ENCODE measurements at places on chromosomes 12 and 14. TPM values are rescaled to one million over a fixed set of nuclear protein-coding genes. Genes with fewer than 3 reads are reported as not detected.

DNA sequence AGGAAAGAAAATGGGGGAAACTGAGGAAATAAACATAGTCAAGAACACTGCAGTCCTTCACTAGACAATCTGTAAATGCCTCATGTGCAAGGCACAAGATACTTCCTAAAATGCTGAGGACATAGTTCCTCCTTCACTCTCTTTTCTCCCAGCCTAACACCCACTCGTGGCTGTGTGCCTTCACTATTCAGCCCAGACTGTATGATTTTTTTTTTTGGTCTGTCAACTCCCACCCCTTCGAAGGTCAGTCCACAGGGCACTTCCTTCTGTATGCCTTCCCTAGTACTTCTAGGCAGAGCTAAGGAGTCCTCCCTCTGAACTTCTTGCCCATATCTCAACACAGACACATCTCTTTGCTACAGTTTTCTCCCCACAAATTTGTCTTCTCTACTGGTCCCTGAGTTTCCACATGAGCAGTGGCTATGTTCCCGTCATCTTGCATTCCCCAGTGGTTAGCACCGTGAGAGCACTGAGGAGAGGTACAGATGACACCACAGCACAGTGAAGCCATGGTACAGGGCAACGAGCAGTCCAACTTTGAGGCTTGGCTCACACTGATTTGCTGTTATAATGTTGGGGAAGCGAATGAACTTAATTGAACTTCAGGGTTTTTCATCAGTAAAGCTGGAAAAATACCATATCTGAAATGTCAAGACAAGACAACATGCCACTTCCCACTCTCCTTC, 24.1 kb upstream of the SYCP3 start:
- no peaks in the 10 kb centered on the region for H3K4me1 ChIP-seq
- peaks cover 77% of the 10 kb centered on the region for H3K36me3 ChIP-seq
- no peak overlapping the region for H3K27ac ChIP-seq
- H3K27me3 ChIP-seq, result no peaks in the 10 kb centered on the region
- H3K4me3 ChIP-seq, result no peak overlapping the region

DNA sequence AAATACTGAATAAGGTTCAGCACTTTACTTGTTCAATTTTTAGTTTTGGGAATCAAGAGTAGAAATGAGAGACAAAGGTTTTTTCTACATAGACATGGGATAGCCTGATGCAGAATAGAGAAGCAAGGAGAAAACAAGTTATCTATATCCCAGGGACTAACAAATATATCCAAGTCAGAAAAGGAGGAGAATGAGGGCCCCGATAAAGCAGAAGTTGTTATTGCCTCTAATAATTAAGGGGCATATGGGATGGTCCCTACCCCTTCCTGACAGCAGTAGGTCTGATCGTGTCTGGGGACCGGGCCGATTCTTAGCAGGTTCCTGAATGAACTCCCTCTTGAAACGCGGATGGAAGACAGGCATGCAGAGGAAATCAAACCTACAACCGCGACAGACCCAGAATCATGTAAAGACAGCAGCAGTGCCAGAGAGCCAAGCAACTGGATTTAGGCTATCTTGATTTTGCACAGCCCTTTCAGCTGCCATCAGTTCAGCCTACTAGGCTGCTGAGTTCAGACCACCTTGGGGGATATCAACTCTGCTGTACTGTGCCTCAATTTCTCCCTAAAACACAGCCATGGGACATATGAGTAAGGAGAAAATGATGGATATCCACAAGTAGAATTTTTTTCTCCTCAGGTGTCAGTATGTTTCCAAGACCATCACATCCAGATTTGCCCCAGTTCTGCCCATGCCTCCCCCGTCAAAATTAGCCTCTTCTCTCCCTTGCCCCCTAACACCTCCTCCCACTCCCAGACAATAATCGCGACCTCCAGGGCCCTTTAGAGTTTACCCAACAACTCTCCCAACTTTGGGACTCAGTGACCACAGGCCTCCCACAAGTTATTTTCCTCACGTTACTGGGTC, 706 bp downstream of the PRMT5 start:
- peaks cover 18% of the 10 kb centered on the region for H3K4me1 ChIP-seq
- H3K4me3 ChIP-seq, result peak overlapping the region; percentile 89
- no peaks in the 10 kb centered on the region for H3K27me3 ChIP-seq
- DNase-seq, result no peak

DNA sequence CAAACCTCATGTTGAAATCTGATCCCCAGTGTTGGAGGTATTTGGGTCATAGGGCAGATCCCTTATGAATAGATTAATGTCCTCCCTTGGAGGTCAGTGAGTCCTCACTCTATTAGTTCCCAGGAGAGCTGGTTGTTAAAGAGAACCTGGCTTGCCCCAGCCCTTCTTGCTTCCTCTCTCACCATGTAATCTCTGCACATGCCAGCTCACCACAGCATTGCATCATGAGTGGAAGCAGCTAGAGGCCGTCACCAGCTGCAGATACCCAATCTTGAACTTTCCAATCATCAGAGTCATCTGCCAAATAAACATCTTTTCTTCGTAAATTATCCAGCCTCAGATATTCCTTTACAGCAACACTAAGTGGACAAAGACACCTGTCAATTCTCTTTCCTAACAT, 161.8 kb upstream of the IGF1 start:
- H3K36me3 ChIP-seq, result no peaks in the 10 kb centered on the region
- H3K27ac ChIP-seq, result no peak overlapping the region
- H3K27me3 ChIP-seq, result no peaks in the 10 kb centered on the region

GRCh38 chr14:68966872-68967301, 12.2 kb downstream of the ACTN1 start:
- H3K4me3 ChIP-seq, result no peak overlapping the region
- H3K36me3 ChIP-seq, result no peaks in the 10 kb centered on the region
- no peaks in the 10 kb centered on the region for H3K27me3 ChIP-seq

DNA sequence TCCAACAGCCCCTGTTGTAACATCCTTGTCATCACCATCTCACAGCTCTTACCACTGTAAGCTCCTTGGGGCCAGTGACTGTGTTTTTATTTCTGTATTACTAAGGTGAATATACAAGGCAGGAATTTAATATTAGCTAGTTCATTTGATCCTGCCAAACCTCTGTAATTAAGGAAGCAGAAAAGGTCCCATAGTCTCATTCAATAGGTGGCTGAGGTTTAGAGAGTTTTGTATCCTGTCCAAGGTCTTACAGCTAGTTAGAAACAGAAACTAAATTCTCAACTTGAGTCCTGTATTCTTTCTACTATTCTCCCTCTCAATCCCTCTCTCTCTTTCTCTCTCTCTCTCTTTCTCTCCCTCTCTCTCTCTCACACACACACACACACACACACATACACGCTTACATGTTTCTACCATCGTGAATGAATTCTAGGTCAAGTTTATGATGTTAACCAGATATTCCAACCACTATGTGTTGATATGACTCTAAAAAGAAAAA, 543 bp upstream of the GLIPR1 start:
- peak overlapping the region; percentile 90 for H3K27ac ChIP-seq
- H3K4me1 ChIP-seq, result peaks cover 35% of the 10 kb centered on the region
- peak overlapping the region; percentile 84 for H3K4me3 ChIP-seq
- DNase-seq, result no peak
- peaks cover 15% of the 10 kb centered on the region for H3K36me3 ChIP-seq

DNA sequence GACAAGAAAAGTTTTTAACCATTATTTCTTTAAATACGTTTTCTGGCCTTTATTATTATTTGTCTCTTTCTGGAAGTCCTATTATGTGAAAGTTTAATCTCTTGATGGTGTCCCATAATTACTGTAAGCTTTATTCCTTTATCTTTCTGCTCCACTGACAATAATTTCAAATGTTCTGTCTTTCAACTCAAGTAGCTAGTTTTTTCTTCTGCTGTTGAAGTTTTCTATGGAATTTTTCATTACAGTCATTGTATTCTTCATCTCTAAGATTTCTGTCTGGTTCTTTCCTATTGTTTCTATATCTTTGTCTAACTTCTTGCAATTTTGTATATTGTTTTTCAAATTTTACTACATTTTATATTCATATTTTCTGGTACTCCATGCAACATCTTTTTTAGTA, 173.6 kb upstream of the MGAT4C start:
- H3K4me1 ChIP-seq, result no peaks in the 10 kb centered on the region
- no peaks in the 10 kb centered on the region for H3K36me3 ChIP-seq
- no peak overlapping the region for H3K4me3 ChIP-seq
- DNase-seq, result no peak

GRCh38 chr14:54854181-54854580, 48.4 kb downstream of the GCH1 start:
- H3K4me1 ChIP-seq, result peaks cover 8% of the 10 kb centered on the region
- no peaks in the 10 kb centered on the region for H3K27me3 ChIP-seq
- peak; percentile 14 for DNase-seq
- peaks cover 9% of the 10 kb centered on the region for H3K36me3 ChIP-seq
- H3K27ac ChIP-seq, result no peak overlapping the region
- H3K4me3 ChIP-seq, result no peak overlapping the region

GRCh38 chr12:25320123-25321006, 69.6 kb upstream of the KRAS start:
- peaks cover 11% of the 10 kb centered on the region for H3K4me1 ChIP-seq
- no peaks in the 10 kb centered on the region for H3K36me3 ChIP-seq
- H3K4me3 ChIP-seq, result no peak overlapping the region
- no peaks in the 10 kb centered on the region for H3K27me3 ChIP-seq

GRCh38 chr14:53461858-53462257, 308.7 kb upstream of the DDHD1 start:
- H3K27me3 ChIP-seq, result no peaks in the 10 kb centered on the region
- H3K4me1 ChIP-seq, result no peaks in the 10 kb centered on the region
- no peak for DNase-seq
- H3K36me3 ChIP-seq, result no peaks in the 10 kb centered on the region
- H3K4me3 ChIP-seq, result no peak overlapping the region
- H3K27ac ChIP-seq, result no peak overlapping the region

DNA sequence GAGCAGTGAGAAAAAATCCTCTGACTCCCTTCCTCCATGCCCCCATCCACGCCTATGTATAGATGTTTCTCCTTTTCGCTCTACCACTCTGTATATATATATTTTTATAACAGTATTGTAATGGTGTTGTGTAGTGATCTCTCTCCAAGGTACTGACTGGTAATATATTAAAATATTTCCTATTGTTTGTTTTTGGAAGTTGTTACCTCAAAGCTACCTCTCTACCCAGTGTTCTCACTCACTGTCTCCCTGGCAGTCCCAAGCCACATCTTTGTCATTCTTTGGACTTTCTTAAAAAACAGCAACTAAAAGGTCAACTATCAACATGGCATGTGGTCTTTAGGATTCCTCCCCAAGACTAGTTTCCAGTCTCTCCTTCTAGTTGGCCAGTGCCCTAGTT, 15.7 kb upstream of the RMST start:
- no peak overlapping the region for H3K4me3 ChIP-seq
- no peaks in the 10 kb centered on the region for H3K36me3 ChIP-seq
- DNase-seq, result no peak
- no peak overlapping the region for H3K27ac ChIP-seq
- H3K4me1 ChIP-seq, result no peaks in the 10 kb centered on the region

NAA30 gene
- 24.0 TPM for total RNA-seq

- peaks cover 7% of the 10 kb centered on the region for H3K4me1 ChIP-seq
- H3K27me3 ChIP-seq, result no peaks in the 10 kb centered on the region
- no peak for DNase-seq
- no peak overlapping the region for H3K4me3 ChIP-seq
These were observed 3.5 kb upstream of the CNIH1 start for GRCh38 chr14:54444681-54445080.

PAPLN gene
- 0.70 TPM for total RNA-seq

DNA sequence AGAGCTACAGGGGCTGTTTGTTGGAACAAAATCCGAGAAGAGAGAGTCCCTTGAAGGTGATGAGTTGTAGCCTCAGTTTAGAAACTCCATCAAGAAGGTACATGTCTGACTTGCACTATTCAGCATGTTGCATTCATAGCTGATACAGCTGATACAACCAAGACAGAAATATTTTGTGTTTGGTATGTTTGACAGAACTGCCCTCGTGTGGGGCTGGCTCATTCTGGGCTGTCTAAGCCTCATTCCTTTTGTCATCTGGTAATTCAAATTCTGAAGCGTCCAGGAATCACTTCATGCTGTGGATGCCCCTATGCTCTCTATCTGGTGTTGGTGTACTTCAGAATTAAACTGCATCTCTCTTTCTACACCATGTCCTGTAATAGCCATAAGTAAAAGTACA, 126.3 kb downstream of the ANO6 start:
- H3K27me3 ChIP-seq, result no peaks in the 10 kb centered on the region
- H3K4me1 ChIP-seq, result no peaks in the 10 kb centered on the region
- H3K27ac ChIP-seq, result no peak overlapping the region
- peaks cover 4% of the 10 kb centered on the region for H3K36me3 ChIP-seq
- DNase-seq, result no peak

DNA sequence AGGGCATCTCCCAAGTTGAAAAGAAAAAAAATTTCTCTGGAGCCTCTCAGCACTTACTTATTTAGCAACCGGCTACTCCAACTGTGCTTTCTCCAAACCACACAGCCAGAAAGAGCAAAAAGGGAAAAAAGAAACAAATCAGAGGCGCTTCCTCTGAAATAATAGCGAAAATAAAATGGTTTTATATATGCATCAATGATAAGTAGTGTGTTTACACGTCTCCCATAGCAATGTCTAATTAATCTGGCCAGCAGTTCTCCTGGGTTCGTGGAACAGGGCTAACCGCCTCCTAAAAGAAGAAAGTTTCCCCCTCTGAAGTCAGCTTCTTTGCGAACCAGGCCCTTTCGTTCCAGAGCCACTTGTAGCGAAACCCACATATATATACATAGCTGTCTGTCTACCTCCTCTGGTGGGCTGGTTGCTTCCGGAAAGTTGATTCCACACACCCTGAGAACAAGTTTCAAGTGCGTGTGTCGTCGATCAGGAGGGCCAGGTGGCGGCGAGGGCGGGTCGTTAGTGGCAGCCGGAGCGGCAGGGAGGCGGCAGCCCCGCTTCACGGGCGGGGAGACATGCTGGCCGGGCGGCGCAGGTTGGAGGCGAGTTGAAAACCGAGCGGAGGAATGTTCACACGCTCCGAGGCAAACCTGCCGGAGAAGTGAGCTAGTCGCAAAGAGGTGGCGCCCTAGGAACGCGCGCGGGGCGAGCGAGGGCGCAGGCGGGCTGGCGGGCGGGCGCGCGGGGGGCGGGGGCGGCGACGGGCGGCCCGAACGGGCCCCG, 2.7 kb downstream of the PTHLH start:
- H3K27me3 ChIP-seq, result peaks cover 57% of the 10 kb centered on the region
- DNase-seq, result no peak
- H3K4me1 ChIP-seq, result peaks cover 12% of the 10 kb centered on the region
- H3K36me3 ChIP-seq, result no peaks in the 10 kb centered on the region
- no peak overlapping the region for H3K4me3 ChIP-seq
- no peak overlapping the region for H3K27ac ChIP-seq

GRCh38 chr12:45458854-45459807, 243.2 kb downstream of the ANO6 start:
- H3K4me1 ChIP-seq, result no peaks in the 10 kb centered on the region
- no peaks in the 10 kb centered on the region for H3K36me3 ChIP-seq
- no peak for DNase-seq
- no peak overlapping the region for H3K4me3 ChIP-seq
- no peaks in the 10 kb centered on the region for H3K27me3 ChIP-seq

DNA sequence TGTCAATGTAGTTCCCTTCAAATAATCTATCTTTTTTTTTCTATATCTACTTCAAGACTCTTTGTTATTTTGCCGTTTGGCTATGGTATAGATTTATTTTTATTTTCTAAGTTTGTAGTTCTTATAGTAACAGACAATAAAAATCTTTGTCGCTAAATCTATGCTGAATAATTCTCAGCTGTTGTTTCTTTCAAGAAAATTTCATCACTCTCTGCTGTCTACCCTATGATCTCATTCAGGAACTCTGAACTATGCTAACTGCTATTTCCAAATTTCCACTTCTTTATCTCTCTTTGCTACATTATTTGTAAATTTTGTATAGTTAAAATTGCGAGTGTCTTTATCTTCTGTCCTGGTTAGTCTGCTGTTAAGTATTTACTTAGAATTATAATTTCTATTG, 353.6 kb downstream of the LRFN5 start:
- no peak overlapping the region for H3K27ac ChIP-seq
- H3K4me1 ChIP-seq, result no peaks in the 10 kb centered on the region
- no peaks in the 10 kb centered on the region for H3K27me3 ChIP-seq
- no peak overlapping the region for H3K4me3 ChIP-seq
- H3K36me3 ChIP-seq, result no peaks in the 10 kb centered on the region
- DNase-seq, result no peak
